Tracheal epithelial cell (primary cell): ENCODE measurements at places on chromosomes 12 and 14. TPM values are rescaled to one million over a fixed set of nuclear protein-coding genes. Genes with fewer than 3 reads are reported as not detected.

HAL gene
- 0.21 and 0.24 TPM in 2 replicates for total RNA-seq

SIX1 gene
- total RNA-seq = 4.1 and 10.0 TPM in 2 replicates

TMEM63C gene
- total RNA-seq = 1.4 and 8.1 TPM in 2 replicates

PPM1H gene
- 3.4 and 4.8 TPM in 2 replicates for total RNA-seq

SMCO2 gene
- total RNA-seq = 0.43 and 0.48 TPM in 2 replicates

EML5 gene
- total RNA-seq = 0.96 TPM in 1 of 2 replicates, not detected in the other

SELPLG gene
- total RNA-seq = 0.24 TPM in 1 of 2 replicates, not detected in the other

KCNK10 gene
- total RNA-seq = not detected in 2 replicates

KLHDC1 gene
- 0.43 and 0.72 TPM in 2 replicates for total RNA-seq
